ENCODE measurements at places on chromosomes 7 and 10. TPM values are rescaled to one million over a fixed set of nuclear protein-coding genes. Genes with fewer than 3 reads are reported as not detected.

The GIMAP1 gene
- 0.10 TPM for total RNA-seq

GRCh38 chr7:127736511-127736910 is 84.5 kb downstream of the SND1 start:
- no peak overlapping the region for H3K4me3 ChIP-seq
- no peak overlapping the region for H3K27ac ChIP-seq
- DNase-seq, result no peak
- no peaks in the 10 kb centered on the region for H3K4me1 ChIP-seq

- peak; percentile 6 for DNase-seq
- H3K4me3 ChIP-seq, result peak overlapping the region; percentile 89
- H3K27ac ChIP-seq, result peak overlapping the region; percentile 24
- no peaks in the 10 kb centered on the region for H3K27me3 ChIP-seq
- peaks cover 16% of the 10 kb centered on the region for H3K4me1 ChIP-seq
Measured at GRCh38 chr10:101588879-101589278, 758 bp downstream of the DPCD start.

DNA sequence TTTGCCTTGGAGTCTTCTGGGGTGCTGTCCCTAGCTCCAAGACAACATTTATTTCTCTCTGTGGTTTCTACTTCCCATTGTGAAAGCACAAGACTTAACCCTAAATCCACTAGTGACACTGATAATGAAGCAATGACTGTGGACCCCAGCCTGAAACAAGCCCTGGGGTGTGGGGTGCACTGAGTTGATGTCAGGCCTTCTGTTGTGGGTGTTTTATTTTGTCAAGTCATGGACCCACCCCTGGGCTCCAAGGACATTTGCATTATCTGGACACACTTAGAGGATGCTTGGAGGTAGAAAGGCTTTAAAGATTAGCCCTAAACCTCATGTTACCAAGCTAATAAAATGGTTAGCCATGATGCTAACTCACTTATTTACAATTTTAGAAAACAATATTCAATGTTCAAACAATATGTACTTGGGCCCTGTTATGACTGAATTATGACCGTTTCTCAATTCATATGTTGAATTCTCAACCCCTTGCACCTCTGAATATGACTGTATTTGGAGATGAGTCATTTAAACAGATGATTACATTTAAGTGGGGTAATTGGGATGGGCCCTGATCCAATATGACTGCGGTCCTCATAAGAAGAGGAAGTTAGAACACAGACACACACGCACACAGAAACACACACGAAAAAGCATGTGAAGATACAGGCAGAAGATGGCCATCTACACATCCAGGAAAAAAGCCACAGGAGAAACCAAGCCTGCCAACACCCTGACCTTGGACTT is 137.2 kb upstream of the IGFBP3 start:
- H3K27me3 ChIP-seq, result no peaks in the 10 kb centered on the region
- no peaks in the 10 kb centered on the region for H3K4me1 ChIP-seq
- no peaks in the 10 kb centered on the region for H3K36me3 ChIP-seq
- H3K27ac ChIP-seq, result no peak overlapping the region
- H3K4me3 ChIP-seq, result no peak overlapping the region
